ENCODE measurements at places on chromosomes 4 and X.

DNA sequence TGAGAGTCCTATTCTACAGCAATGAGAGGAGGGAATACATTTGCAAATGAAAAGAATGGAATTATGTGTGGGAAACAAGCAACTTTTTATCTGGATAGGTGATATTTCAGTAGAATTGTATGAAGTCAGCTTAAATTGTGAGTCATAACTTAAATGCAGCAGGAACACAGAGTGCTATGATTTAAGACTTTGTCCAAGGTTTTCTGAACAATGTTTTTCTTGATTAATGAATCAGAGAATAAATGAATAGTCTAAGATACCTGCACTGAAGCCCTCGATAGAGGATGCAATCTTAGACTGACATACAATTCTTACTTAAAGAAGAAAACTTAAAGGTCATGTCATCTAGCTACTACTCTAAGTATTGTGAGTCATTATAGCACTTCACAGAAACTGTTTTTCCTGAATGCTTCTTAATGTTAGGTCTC is 8.0 kb downstream of the ARHGEF38 start:
- no peak for DNase-seq

DNA sequence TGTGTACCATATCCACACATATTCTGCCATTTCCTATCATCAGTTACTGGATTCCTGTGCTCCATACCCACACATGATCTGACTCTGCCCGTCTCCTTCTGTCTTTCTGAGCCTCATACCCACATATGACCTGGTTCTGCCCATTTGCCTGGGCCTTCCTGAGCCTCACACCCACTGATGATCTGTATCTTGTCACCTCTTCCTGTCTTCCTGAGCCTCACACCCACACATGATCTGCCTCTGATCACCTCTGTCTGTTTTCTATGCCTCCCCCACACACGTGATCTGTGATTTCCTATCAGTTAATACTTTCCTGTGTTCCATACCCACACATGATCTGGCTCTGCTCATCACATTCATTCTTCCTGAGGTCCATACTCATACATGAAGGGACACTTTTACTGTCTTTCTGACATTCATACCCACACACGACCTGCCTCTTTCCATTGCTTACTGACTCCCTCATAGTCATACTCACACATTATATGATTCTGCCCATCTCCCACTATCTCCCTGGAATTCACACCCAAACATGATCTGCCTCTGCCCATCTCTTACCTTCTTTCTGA is 32.5 kb downstream of the SCML1 start:
- peak; percentile 27 for DNase-seq

- no peak for DNase-seq
These were observed 58.4 kb upstream of the NKX1-1 start for GRCh38 chr4:1464581-1465171.

GRCh38 chr4:41480896-41481311 is 57.1 kb upstream of the LIMCH1 start:
- no peak for DNase-seq

- DNase-seq: no peak
These were observed 79.9 kb upstream of the ATOH1 start for GRCh38 chr4:93748373-93749291.

DNA sequence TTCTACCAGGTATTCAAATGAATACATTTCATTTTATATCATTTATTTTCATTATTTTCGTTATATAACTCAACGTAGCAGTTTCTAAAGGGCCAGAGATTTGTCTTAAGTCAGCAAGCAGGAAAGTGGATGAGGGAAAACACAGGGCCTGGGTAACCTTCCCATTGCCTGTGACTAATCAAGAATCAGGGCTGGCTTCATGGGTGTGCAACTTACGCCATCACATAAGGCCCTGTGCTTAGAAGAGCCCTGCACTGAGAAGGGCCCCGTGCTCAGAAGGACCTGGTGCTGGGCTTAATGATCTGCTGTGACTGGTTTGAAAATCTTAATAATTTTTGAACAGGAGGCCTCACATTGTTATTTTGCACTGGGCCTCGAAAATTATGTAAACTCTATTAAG is 65.4 kb upstream of the FAM9C start:
- no peak for DNase-seq

- DNase-seq: no peak
These were observed 392.8 kb downstream of the GPM6A start for GRCh38 chr4:175419236-175419718.

GRCh38 chr4:7516773-7517144 is 82.0 kb upstream of the PSAPL1 start:
- no peak for DNase-seq

GRCh38 chr4:112953262-112953661 is 96.2 kb upstream of the ANK2 start:
- DNase-seq: no peak

GRCh38 chr4:85039526-85039925 is 73.0 kb upstream of the WDFY3 start:
- DNase-seq: no peak

GRCh38 chr4:8644966-8645752 is 52.6 kb downstream of the CPZ start:
- no peak for DNase-seq

DNA sequence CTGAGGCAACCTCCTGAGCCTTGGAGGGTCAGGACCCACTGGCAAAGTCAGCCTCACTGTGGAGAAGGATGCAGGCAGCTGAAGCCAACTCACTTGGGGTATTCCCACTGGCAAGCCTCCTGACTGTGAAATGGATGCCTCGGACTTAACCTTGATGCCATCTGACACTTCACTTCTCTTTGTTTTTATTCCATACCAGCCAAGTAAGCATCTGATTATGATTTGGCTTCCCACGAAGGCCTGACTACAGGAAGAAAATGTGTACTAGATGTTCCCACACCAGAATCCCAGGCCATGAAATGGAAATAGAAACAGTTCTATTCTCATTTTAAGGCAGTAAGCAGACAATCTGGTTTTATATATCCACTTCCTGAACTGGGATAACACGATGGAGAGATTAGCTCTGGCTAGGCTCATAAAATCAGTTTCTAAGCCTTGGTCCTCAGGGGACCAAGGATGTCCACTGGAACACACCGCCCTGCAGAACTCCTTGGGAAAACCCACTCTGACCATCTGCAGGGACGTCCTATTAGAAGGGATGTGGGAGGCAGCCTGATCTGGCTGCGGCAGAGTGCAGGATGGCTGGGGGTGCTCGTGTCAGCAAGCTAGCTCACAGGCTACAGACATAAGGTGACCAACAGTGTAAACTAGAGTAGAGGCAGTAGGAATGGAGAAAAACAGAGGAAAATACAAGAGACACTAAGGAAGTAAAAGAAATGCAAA is 89.3 kb downstream of the TSPAN5 start:
- no peak for DNase-seq

DNA sequence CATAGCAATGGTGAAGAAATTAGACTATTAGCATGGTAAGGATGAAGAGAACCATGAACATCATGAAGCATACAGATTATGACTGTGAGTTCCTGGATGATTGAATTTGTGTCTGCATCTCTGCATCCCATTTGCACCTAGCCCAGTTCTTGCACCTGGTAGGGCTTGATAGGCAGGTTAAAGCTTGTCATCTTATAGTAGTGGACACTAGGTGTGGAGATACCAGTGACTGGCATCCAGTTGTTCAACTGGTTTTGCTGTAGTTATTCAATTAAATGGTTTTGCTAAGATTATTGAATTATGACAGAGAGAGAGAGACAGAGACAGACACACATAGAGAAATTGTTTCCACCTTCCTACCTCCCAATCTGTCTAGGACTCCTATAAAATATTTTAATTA is 5.0 kb downstream of the ADH7 start:
- no peak for DNase-seq

DNA sequence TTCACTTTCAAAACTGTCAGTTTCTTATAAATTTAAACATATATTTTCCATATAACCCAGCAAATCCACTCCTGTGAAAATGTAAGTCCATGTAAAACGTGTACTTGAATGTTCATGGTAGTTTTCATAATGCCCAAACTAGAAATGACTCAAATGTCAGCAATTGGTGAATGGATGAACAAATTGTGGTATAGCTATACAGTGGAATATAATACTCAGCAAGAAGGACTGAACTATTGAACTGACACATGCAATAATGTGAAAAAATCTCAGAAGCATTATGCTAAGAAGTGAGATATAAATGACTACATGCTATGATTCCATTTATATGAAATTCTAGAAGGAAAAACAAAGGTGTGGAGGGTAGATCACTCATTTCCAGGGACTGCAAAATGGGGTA is 52.2 kb downstream of the USP53 start:
- no peak for DNase-seq

GRCh38 chr4:3613967-3614730 is 81.9 kb upstream of the LRPAP1 start:
- DNase-seq: no peak

GRCh38 chrX:56968980-56969379 is 26.4 kb downstream of the SPIN3 start:
- no peak for DNase-seq

DNA sequence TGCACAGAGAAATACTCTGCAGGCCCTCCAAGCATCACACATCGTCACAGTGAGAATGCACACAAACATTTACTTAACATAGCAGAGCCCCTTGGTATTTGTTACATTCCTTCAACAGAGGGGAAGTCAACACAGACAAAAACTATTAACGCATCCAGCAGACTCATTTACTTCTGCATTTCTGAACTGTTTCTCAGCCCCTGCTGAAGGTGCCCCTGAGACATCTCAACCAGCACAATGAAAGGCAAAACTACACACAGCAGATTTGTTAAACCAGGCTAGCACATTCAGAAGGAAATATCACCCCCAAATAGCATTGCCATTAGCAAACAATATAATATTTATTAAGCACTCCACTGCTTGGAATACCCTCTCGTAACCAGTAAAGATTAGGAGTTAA is 367.0 kb downstream of the RAB28 start:
- no peak for DNase-seq

DNA sequence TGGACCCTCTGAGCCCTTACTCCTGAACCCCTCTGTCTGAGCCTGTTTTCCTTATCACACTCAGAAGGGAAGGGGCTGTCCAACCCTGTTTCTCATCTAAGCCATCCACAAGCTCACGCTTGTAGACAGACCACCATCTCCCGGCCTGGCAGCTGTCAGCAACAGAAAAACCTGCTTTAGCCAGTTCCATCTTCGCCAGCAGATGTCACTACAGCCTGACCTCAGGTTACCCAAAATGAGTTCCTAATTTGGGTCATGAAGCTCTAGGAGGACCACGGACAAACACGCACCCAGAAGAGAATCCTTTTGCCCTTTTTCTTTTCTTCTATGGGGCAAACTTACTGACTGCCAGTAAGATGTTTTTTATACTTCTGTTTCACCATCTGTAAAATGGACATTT is 445.4 kb downstream of the BCOR start:
- DNase-seq: no peak

DNA sequence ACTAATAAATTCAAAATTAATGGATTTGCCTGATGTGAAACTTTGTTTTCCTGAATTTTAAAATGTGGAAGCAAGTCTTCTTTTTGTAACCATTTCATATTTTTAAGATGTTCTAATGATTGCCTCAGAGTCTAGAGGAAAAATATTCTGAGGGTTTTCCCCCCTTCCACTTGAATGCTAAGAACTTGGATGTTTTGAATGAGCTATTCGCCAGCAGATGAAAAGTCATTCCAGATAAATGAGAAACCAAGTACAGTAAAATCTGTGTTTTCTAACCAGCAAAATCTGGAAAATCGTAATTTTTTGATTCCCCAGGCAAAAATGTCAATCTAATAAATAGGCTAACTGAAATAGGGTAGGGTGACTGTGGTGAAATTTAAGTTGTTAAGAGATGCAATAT is 45.6 kb downstream of the SLIT2 start:
- no peak for DNase-seq

DNA sequence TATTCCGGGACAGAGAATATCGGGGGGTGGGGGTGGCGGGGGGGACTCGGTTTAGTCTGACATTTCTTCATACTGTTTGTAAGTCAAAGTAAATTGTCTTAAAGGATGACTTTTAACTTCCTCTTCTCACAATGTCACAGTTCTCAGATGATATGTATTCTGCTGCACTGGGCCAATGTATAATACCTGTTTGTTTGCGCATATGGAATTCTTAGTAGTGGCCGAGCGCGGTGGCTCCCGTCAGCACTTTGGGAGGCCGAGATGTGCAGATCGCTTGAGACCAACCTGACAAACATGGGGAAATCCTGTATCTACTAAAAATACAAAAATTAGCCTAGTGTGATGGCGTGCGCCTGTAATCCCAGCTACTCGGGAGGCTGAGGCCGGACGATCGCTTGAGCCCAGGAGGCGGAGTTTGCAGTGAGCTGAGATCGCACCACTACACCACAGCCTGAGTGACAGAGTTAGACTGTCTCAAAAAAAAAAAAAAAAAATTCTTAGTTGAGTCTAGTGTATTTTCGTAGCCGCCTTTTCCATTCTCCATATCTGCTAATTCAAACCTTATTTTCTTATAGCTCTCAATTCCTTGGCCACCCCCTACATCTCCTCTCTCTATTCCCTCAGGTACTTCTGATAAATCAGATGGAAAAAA is 851 bp downstream of the POLR2B start:
- DNase-seq: peak; percentile 9

GRCh38 chr4:126834854-126835253 is 797.9 kb upstream of the INTU start:
- DNase-seq: no peak

DNA sequence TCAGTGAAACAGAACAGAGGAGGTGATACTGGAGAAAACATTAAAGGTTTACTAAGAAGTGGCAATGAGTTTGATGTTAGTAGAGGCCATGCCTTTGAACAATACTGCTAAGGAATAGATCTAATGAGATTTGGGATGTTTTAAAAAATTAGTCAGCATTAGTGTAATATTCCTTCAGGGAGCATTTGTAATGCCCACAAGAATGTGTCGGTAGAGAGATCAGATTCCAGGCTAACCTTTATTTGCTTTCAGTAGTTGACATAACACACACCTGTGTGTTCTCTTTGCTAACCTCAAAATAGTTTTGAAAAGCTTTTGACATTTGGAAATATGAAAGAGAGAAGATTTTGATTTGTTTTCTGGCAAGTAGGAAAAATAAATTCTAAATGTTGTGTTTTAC is 328.8 kb downstream of the BMPR1B start:
- no peak for DNase-seq

GRCh38 chrX:119427024-119427794 is 28.1 kb downstream of the SLC25A43 start:
- DNase-seq: no peak

- no peak for DNase-seq
These were observed 72.5 kb upstream of the EMCN start for GRCh38 chr4:100590325-100590724.

- DNase-seq: no peak
These were observed 16.4 kb downstream of the SMIM10L2A start for GRCh38 chrX:135437867-135438733.

DNA sequence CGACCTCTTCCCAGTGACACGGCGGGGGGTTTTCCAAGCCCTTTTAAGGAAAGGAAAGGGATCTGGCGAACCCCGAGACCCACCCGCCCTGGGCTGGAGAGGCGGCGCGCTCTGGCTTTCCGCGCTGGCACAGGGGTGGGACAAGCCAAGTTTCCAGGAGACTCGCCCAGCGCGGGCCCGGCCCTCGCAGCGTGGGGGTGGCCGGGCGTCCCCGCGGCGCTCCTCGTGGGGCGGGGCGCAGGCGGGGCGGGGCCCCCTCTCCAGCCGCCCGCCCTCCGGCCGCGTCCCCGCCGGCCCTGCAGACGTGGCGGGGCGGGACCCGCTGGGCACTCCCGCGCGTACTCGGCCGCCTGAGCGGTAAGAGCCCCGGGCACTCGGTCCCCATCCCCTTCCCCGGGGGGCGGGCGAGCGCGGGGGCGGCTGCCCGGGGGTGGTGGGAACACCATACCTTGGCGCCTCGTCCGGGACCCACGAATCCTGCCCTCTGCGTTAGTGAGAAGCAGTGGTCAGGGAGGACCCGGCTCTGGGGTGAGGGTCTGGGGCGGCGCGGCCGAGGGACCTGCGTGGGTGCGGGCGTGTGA is at the start of gene FAM114A1:
Gene FAM114A1, plus strand, starts transcription at position 329 of the 581 bp plus-strand sequence. CDS start 10,273 bp downstream, outside the sequence.
- no peak for DNase-seq

All from activated T-cell treated with anti-CD3 and anti-CD28 coated beads for 4 hours (primary cell).